ENCODE measurements at places on chromosomes 13 and 19. TPM values are rescaled to one million over a fixed set of nuclear protein-coding genes. Genes with fewer than 3 reads are reported as not detected.

GRCh38 chr13:26583662-26584061 lies 26.2 kb downstream of the WASF3 start:
- DNase-seq, result no peak

PRR36 gene
- not detected for total RNA-seq

TMC4 gene
- total RNA-seq, result 7.8 TPM

TSHZ3 gene
- 9.3 TPM for total RNA-seq

- no peak for DNase-seq
Measured at GRCh38 chr13:49220036-49220855, at the start of gene MLNR. TSS of gene MLNR (plus strand) at chr13:49220338. CDS start at chr13:49220338, 0 bp downstream.

GRCh38 chr19:8120636-8121480 lies 28.5 kb downstream of the FBN3 start:
- DNase-seq, result no peak
